ENCODE measurements at places on chromosomes 16 and 17.

DNA sequence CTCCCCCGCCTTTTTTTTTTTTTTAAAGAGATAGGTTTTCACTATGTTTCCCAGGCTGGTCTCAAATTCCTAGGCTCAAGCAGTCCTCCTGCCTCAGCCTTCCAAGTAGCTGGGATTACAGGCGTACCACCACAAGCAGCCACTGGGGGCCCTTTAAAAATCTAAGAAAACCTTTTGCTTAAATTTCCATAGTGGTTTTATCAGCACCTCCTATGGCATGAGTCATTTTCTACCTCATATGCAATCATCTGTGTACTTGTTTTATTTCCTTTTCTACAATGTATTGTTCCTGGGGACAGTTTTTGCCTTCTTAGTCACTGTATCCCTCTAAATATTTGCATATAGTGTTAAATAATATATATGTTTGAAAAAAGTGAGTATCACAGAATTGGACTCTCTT lies 29.2 kb downstream of the GNA13 start:
- peak; percentile 81 for DNase-seq

GRCh38 chr16:87351320-87351698 lies 32.3 kb downstream of the FBXO31 start:
- DNase-seq, result no peak

DNA sequence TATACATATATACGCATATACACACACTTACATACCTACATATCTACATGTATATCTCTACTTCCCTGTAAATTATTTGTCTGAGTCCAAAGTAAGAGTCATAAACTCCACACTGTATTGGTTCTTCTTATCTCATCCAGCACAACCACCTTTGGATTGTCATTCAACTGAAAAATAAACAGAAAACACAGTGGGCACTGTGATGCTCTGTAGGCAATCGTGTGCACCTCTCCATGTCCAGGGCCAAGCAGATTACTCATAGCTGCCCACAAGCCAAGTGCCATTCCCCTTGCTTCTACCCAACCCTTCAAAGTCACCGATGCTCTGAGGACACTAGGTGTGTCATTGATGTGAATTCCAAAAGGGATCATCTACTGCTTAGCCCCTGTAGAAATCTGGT lies 12.9 kb upstream of the TEKT3 start:
- DNase-seq, result no peak

DNA sequence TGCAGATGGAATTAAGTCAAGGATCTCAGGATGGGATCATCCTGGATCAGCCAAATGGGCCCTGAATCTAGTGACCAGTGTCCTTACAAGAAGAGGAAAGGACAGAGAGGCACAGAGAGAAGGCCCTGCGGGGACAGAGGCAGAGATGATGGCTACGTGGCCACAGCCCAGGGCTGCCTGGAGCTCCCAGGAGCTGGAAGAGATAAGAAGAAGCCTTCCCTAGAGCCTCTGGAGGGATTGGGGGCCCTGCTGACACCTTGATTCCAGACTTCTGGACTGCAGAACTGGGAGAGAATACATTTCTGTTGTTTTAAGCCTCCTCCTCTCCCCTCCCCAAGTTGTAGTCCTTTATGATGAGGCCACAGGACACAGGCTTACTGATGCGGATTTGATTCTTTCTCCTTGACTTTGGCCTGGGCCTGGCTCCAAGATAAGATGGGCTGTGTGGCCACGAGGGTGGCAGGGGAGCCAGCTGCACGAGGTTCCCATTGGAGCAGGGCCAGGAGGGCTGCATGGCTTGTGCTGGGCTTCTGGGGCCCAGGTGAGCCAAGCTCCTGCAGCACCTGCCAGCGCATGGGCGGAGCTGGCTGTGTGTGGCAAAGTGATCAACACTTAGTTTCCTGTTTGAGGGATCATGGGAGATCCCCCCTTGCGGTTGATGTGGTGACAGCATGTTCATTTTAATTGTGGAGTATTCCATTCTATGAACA lies 146.1 kb downstream of the IRF8 start:
- DNase-seq, result no peak

GRCh38 chr17:79220713-79221291 lies 146.2 kb downstream of the ENGASE start:
- peak; percentile 58 for DNase-seq

DNA sequence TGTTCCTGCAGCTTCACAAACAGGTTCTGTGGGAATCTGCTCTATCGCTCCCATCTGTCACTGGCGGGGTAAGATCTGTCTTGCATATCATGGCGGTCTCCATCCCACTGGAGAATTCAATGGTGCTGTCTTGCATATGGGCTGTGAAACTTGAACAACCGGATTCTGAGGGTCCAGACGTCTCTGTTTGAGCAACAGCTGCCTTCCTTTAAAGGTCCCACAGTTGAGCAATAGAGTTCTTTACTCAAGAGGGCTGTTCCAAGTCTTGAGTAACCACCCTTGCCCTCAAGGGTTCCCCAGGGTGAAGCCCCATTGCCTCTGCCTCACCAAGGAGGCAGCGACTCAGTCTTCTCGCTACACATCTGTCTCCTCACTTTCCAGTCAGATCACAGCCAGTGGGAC lies 50.8 kb downstream of the ZFHX3 start:
- no peak for DNase-seq

GRCh38 chr17:43661699-43662412 lies at the start of gene MEOX1:
Gene MEOX1 (minus strand): TSS chr17:43661922. CDS start chr17:43661534, 388 bp downstream.
- DNase-seq, result peak; percentile 47

GRCh38 chr16:51392521-51393187 lies 241.6 kb upstream of the SALL1 start:
- DNase-seq, result peak; percentile 68

DNA sequence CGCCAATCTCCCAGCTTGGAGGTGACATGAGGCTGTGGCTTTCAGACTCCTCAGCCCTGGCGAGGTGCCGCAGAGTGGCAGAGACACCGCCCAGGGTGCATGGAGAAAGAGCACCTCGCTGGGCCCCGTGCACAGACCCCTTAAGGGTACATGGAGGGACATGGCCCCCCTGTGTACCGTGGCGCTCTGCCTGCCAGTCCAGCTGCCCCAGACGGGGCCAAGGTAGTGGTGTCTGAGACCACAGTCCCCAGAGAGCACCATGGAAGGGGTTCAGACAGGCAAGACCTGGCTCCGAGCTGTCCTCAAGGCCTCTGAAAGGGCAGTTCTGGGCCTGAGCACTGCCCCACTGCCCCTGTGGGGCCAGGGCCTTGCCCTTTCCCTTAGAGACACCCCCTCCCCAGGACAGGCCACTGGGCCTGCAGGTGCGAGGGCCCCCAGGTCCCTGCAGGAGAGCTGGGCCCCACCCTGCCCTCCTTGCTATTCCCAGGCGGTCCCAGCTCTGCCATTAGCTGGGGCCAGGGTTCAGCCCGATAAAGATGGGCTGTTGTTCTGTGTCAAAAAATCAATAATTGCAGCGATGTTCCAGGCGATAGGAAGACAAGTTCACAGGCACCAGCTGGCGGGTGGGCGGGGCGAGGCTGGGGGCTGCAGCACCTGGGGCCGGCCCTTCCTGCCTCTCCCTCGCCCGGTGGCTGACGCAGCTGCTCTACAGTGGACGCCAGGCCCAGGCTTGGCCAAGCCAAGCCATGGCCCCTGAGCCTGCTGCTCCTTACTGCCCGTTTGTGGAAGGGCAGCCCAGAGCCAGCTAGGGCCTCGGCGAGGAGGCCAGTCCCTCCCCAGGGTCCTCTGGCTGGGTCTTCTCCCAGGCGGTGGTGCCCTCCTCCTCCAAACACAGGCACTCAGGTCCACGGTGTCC lies 51.7 kb downstream of the ZFPM1 start:
- DNase-seq, result no peak

DNA sequence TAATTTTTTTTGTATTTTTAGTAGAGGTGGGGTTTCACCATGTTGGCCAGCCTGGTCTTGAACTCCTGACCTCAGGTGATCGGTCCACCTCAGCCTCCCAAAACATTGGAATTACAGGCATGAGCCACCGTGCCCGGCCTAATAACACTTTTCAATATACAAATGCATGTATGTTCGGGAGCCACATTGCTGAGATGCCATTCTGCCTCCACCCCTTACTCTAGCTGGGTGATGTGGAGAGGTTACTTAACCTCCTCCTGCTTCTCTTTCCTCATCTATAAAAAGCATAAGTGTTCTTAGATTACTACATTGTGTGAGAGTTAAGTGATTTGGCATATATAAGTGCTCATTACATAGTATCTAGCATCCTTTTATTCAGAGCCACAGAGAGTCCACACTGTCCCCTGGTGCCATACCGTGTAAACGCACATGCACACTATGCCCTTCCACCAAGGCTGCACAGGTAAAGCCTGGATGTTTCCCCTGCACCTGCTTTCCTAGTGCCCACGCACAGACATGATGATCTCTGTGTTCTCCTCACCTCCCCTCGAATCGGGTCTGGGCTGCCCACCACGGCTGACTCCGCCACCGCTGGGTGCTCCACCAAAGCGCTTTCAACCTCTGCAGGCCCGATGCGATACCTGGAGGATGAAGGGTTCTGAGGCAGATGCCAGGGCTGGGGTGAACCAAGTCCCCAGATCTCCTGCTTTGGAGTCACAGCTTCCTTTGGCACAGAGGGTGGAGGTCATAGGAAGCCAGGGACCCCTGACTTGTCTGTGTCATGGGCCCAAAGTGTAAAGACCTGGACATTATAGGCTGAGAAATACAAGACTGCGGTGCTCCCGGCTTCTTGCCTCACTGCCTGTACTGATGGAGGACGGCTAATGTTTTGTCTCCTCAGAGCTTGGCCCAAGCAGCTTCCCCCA lies 49.0 kb upstream of the ACSM2B start:
- no peak for DNase-seq

All from mesendoderm (in vitro differentiated cells).